Activated B cell treated with CpG ODN at 0.5 μM for 24 hours (primary cell): ENCODE measurements at places on chromosomes 5 and 9.

DNA sequence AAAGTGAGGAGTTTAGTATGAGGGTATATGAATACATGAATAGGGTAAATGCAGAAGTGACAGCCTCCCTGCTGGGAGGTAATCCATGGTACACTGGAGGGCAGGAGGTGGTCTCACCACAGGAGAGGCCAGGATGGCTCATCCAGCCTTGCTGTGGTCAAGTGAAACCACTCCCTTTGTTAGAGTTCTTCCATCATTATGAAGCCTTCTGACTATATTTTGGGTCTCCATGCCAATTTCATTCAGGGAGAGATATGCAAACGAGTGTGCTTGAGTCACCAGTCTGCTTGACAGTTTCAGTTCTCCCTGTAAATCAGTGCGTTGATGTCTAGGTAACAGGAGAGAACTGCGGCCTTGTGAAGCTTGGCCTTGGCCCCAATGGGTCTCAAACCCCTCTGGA, 16.4 kb downstream of the PPP3R2 start:
- H3K36me3 ChIP-seq: no peaks in the 10 kb centered on the region
- H3K4me1 ChIP-seq: peaks cover 12% of the 10 kb centered on the region
- H3K4me3 ChIP-seq: no peak overlapping the region
- DNase-seq: no peak

- no peak overlapping the region for H3K27ac ChIP-seq
- H3K4me1 ChIP-seq: no peaks in the 10 kb centered on the region
- H3K27me3 ChIP-seq: no peaks in the 10 kb centered on the region
Observed at GRCh38 chr5:82785456-82785855, 291.7 kb downstream of the TMEM167A start.

GRCh38 chr9:33184963-33185362, 17.8 kb upstream of the B4GALT1 start:
- no peak for DNase-seq
- H3K4me1 ChIP-seq: peaks cover 7% of the 10 kb centered on the region
- no peaks in the 10 kb centered on the region for H3K36me3 ChIP-seq
- peaks cover 3% of the 10 kb centered on the region for H3K27me3 ChIP-seq

GRCh38 chr5:165881259-165881658, 2375.8 kb downstream of the MAT2B start:
- no peak for DNase-seq
- no peak overlapping the region for H3K4me3 ChIP-seq
- H3K4me1 ChIP-seq: no peaks in the 10 kb centered on the region
- H3K36me3 ChIP-seq: no peaks in the 10 kb centered on the region

DNA sequence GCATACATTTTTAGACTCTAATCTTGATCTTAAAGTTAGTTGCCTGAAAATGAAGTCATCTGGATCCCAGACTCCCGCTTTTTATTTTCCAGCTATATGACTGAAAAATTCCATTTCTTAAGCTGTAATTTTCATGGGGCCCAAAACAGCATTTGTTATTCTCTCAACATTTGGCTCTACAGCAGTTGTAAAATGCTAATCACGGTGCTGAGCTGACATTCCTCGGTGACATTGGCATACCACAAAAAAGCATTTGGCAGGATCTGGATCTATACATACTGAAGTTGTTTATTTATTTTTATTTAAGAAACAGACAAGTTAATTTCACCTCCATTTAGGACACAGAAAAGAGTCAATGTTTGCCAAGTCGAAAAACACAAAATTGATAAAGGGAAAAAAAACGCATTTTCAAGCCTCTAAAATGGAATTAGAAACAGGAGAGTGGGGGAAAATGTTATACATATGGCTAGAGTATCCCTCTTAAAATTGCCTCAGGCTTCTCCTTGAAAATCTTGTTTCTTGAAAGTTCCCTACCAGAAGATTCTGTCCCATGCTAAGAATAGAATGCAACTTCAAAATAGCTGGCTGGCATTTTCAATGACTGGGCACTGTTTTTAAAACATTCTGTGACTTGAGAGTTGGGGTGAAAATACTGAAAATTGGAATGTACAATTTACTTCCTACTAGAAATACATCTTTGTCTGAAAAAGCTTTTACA, 207.5 kb upstream of the TBCA start:
- H3K27ac ChIP-seq: no peak overlapping the region
- H3K27me3 ChIP-seq: peaks cover 2% of the 10 kb centered on the region
- no peak for DNase-seq

- H3K4me1 ChIP-seq: no peaks in the 10 kb centered on the region
- no peaks in the 10 kb centered on the region for H3K27me3 ChIP-seq
- no peaks in the 10 kb centered on the region for H3K36me3 ChIP-seq
- H3K4me3 ChIP-seq: no peak overlapping the region
Observed at GRCh38 chr5:83955916-83956315, 235.3 kb upstream of the HAPLN1 start.

DNA sequence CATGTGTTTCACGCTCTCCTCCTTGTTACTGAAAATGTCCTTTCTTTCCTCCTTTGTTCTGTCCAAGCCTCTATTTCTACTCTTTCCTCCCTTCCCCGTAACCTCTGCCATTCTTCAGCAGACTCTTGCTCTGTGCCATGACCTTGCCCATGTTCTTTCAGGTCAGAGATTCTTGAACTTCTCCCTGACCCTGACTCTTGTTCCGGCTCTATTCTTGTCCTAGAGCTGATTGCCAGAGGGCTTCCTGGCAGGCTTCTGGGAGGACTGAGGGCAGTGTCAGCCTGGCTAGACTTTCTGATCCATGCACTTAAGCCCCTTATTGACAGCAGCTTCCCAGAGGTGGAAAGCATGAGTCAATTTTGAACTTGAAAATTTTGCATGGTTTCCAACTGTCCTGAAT, 174.2 kb downstream of the TMEM161B start:
- no peaks in the 10 kb centered on the region for H3K4me1 ChIP-seq
- no peaks in the 10 kb centered on the region for H3K36me3 ChIP-seq
- H3K4me3 ChIP-seq: no peak overlapping the region
- no peak for DNase-seq
- no peak overlapping the region for H3K27ac ChIP-seq
- H3K27me3 ChIP-seq: no peaks in the 10 kb centered on the region

GRCh38 chr9:2741441-2742158, 24.3 kb downstream of the KCNV2 start:
- peaks cover 13% of the 10 kb centered on the region for H3K36me3 ChIP-seq
- DNase-seq: no peak
- H3K27me3 ChIP-seq: no peaks in the 10 kb centered on the region
- H3K27ac ChIP-seq: no peak overlapping the region

DNA sequence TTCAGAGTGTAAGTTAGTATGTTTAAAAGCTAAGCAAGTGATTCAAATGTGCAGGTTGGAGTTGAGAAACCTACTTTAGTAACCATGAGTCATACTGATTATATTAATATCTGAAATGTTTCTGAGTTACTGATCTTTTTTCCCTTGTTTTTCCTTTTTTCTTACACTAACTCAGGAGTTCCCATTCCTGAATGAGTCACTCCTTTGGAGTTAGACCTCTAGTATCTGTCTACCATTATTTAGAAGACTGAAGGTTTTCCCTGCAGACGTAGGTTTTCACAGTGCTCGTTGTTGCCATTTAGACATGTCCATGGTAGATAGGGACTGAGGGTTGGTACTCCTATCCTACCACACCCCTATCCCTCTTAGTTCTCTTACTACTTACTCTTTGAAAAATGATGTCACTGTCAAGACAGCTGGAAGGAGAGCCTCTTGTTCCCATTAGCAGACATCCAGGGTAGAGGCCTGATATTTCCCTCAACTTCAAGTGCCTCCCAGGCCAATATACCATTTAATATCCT, 20.2 kb downstream of the OCLN start:
- no peak overlapping the region for H3K4me3 ChIP-seq
- H3K36me3 ChIP-seq: no peaks in the 10 kb centered on the region
- DNase-seq: no peak
- H3K27me3 ChIP-seq: no peaks in the 10 kb centered on the region

GRCh38 chr9:33164138-33164809, 2.9 kb downstream of the B4GALT1 start:
- no peaks in the 10 kb centered on the region for H3K27me3 ChIP-seq
- peaks cover 84% of the 10 kb centered on the region for H3K4me1 ChIP-seq
- H3K27ac ChIP-seq: peak overlapping the region; percentile 95
- no peak for DNase-seq

- H3K27me3 ChIP-seq: no peaks in the 10 kb centered on the region
- H3K27ac ChIP-seq: no peak overlapping the region
- H3K4me3 ChIP-seq: no peak overlapping the region
- H3K4me1 ChIP-seq: no peaks in the 10 kb centered on the region
- no peak for DNase-seq
- H3K36me3 ChIP-seq: no peaks in the 10 kb centered on the region
Observed at GRCh38 chr5:143759396-143760130, 52.4 kb upstream of the HMHB1 start.

DNA sequence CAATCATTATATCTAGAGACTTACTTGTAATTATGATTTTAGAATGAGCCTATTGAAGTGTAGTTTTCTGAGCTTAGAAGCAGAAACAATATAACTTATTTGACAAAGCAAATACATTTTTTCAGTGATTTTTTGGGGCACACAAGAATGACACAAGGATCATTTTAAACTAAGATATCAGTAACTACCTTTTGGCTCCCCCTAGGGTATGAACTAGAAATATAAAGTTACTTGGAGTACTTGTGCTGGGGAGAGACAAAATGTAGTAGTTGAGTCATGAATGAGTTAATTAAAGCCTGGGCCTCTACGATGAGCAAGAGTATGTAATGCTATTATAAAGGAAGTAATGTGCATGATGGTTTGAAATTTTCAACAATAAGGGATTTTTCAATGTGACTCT, 1244.1 kb upstream of the ACO1 start:
- H3K36me3 ChIP-seq: no peaks in the 10 kb centered on the region
- H3K4me1 ChIP-seq: no peaks in the 10 kb centered on the region
- H3K27ac ChIP-seq: no peak overlapping the region
- DNase-seq: no peak
- H3K27me3 ChIP-seq: no peaks in the 10 kb centered on the region
- no peak overlapping the region for H3K4me3 ChIP-seq

DNA sequence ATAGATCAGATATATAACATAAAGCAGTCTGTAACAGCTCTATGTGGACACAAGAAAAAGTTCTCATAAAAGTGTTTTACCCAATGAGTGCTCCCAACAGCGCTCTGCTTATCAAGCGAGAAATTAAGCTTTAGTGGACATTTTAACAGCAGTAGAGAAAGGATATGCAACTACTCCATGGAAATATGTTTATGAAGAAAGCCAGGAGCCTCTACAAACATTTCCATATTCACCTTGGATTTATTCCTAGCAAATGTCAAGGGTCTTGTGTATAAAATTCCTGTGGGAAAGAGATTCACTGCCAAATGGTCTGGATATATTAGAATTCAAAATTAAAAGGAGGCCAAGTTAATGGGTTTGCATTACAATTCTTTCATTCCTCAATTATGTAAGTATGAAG, 66.5 kb downstream of the DTWD2 start:
- no peak for DNase-seq
- no peaks in the 10 kb centered on the region for H3K4me1 ChIP-seq
- H3K27ac ChIP-seq: no peak overlapping the region
- H3K27me3 ChIP-seq: no peaks in the 10 kb centered on the region
- peaks cover 21% of the 10 kb centered on the region for H3K36me3 ChIP-seq

GRCh38 chr5:21701317-21701716, 1151.8 kb downstream of the CDH12 start:
- no peaks in the 10 kb centered on the region for H3K36me3 ChIP-seq
- no peak overlapping the region for H3K27ac ChIP-seq
- no peaks in the 10 kb centered on the region for H3K4me1 ChIP-seq

- no peak overlapping the region for H3K27ac ChIP-seq
- peaks cover 2% of the 10 kb centered on the region for H3K4me1 ChIP-seq
- DNase-seq: no peak
- H3K36me3 ChIP-seq: no peaks in the 10 kb centered on the region
Observed at GRCh38 chr5:1660001-1660400, 136.2 kb upstream of the LPCAT1 start.

DNA sequence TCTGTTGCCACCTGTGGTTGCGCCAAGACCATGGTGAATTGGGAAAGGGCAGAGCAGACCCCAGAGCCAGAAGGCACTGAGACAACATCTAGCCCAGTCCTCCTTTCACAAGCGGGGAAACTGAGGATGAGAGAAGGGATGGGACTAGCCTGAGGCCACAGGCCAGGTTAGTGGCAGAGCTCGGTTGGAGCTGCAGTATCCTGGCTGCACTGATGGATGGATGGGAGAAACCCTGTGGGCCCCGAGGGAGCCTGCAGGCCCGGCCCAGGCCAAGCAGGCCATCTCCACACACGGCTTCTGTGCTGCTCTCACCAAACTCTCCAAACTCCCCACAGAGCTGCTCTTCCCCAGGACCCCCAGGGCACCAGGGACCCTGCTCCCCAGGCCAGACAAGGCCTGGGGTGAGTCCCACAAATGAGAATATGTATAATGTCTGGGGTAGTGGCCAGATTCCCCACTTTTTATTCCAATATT, 60.2 kb downstream of the TSTD2 start:
- no peak overlapping the region for H3K4me3 ChIP-seq
- no peaks in the 10 kb centered on the region for H3K36me3 ChIP-seq
- DNase-seq: no peak
- H3K27me3 ChIP-seq: no peaks in the 10 kb centered on the region
- peaks cover 18% of the 10 kb centered on the region for H3K4me1 ChIP-seq

GRCh38 chr9:95741631-95742030, 133.9 kb upstream of the ERCC6L2 start:
- no peaks in the 10 kb centered on the region for H3K4me1 ChIP-seq
- no peak for DNase-seq
- no peaks in the 10 kb centered on the region for H3K36me3 ChIP-seq
- no peak overlapping the region for H3K4me3 ChIP-seq
- no peaks in the 10 kb centered on the region for H3K27me3 ChIP-seq
- H3K27ac ChIP-seq: no peak overlapping the region

DNA sequence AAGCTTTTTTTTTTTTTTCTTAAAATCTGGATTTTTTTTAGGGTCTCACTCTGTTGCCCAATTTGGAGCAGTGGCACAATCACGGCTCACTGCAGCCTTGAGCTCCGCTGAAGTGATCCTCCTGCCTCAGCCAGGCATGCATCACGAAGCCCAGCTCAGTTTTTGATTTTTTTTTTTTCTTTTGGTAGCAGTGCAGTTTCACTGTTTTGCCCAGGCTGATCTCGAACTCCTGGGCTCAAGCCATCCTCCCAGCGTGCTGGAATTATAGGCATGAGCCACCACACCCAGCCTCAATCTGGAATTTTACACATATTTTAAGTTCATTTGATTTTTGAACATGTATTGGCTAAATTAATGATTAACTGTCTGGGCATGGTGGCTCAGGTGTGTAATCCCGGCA, 36.3 kb downstream of the TRIO start:
- no peak overlapping the region for H3K4me3 ChIP-seq
- H3K4me1 ChIP-seq: peaks cover 72% of the 10 kb centered on the region
- DNase-seq: no peak
- no peak overlapping the region for H3K27ac ChIP-seq
- no peaks in the 10 kb centered on the region for H3K36me3 ChIP-seq

- H3K27me3 ChIP-seq: peaks cover 7% of the 10 kb centered on the region
- DNase-seq: no peak
- no peak overlapping the region for H3K27ac ChIP-seq
- no peaks in the 10 kb centered on the region for H3K4me1 ChIP-seq
- H3K4me3 ChIP-seq: no peak overlapping the region
Observed at GRCh38 chr5:172437445-172438318, 16.6 kb downstream of the SH3PXD2B start.

GRCh38 chr5:57267805-57268204, 93.9 kb downstream of the GPBP1 start:
- H3K4me1 ChIP-seq: no peaks in the 10 kb centered on the region
- peaks cover 16% of the 10 kb centered on the region for H3K36me3 ChIP-seq
- no peak overlapping the region for H3K27ac ChIP-seq
- DNase-seq: no peak

- peaks cover 4% of the 10 kb centered on the region for H3K36me3 ChIP-seq
- H3K4me3 ChIP-seq: peak overlapping the region; percentile 89
- peak; percentile 61 for DNase-seq
Observed at GRCh38 chr9:105694848-105695581, 674 bp downstream of the TMEM38B start.
